Stimulated activated CD4-positive, alpha-beta T cell treated with anti-CD3 and anti-CD28 coated beads, Interleukin-1b, Interleukin-23, amount 100 ng/mL, for 1 hour (primary cell): ENCODE measurements at places on chromosomes 11 and 22.

GRCh38 chr11:20368438-20368837, 4.9 kb downstream of the HTATIP2 start:
- DNase-seq, result no peak

DNA sequence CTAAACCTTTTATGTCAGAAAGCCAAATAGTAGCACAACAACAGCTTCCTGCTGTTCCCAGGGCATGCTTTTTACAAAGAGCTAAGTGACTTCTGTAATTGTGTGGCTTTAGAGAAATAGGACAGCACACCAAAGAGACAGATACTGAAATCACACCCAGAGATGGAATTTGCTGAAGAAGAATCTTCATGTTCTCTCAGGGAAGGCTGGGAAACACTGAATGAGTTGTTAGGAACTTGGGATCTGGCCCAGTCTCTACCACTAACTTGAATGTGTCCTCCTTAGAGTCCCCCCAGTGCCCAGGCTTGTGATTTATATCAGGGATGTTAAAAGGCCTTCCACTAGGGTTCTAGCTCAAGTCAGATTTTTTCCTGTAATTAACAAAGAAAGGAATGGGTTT, 175.2 kb downstream of the DBX1 start:
- DNase-seq, result no peak

GRCh38 chr11:106466521-106467080, 389.1 kb downstream of the AASDHPPT start:
- no peak for DNase-seq

DNA sequence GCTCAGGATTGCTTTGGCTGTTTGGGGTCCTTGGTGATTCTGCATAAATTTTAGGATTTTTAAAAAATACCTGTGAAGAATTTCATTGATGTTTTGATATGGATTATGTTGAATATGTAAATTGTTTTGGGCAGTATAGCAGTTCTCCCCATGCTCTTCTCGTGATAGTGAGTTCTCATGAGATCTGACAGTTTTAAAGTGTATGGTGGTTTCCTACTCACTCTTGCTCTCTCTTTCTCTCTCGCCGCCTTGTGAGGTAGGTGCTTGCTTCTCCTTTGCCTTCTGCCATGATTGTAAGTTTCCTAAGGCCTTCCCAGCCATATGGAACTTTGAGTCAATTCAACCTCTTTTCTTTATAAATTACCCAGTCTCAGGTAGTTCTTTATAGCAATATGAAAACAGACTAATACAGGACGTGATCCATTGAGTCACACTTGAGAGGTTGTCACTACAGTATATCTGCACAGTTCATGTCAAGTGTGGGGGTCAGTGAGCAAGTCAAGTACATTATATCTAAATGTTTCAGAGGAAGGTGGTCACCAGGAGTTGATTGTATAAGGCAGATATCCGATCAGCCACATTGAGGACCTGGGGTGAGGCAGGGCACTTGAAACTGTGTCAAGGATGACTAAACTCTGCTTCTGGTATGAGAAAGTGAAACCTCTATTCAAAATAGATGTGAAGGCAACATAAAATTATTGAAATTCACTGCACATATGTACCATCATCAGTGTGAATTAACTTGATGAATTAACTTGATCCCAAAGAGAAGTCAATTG, 70.7 kb upstream of the CCDC179 start:
- DNase-seq, result no peak

DNA sequence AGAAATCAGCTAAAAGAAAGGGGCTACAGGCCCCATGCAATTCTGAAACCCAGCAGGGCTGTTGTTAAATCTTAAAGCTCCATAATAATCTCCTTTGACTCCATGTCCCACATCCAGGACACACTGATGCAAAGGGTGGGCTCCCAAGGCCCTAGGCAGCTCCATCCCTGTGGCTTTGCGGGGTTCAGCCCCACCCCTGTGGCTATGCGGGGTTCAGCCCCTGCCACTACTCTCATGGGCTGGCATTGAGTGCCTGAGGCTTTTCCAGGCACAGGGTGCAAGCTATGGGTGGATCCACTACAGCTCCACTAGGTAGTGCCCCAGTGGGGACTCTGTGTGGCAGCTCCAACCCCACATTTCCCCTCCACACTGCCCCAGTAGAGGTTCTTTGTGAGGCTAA, 8.7 kb upstream of the ZNF280A start:
- DNase-seq, result no peak

GRCh38 chr11:93689240-93689639, 27.8 kb downstream of the CEP295 start:
- no peak for DNase-seq

- DNase-seq, result no peak
These were observed 12.6 kb upstream of the FJX1 start for GRCh38 chr11:35605706-35606105.
